Fibroblast of upper back skin (primary cell): ENCODE measurements at places on chromosomes 3 and 15.

DNA sequence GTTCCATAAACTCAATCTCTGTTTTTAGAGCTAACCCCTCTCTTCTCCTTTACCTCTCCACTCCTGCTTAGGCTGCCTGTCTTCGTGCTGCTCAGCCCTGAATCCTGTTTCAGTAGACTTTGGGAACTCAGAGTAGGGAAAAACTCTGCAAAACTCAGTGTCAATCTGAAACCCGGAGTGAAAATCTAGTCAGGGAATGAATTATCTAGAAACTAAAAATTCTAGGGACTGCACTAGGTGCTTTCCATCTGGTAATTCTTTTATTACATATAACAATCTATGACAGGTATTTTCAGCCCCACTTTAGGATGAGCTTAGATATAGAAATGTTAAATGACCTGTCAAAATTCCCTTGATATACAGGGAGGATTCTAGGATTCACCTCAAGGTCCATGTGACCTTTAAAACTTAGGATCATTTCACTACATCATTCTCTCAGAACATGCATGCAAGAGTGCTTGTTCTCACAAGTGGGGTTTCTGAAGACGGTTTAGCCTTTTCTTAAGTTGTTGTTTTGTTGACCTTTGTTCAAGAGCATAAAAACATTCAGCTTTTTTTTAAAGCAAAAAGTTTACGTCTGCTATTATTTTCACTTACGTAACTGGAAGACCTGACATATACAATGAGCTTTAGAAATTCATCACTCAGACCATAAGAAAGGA, 108.2 kb upstream of the MBNL1 start:
- DNase-seq = no peak

GRCh38 chr3:140752499-140752898, 74.6 kb downstream of the TRIM42 start:
- DNase-seq = no peak

GRCh38 chr3:38047896-38048295, 8.9 kb downstream of the DLEC1 start:
- DNase-seq = no peak

DNA sequence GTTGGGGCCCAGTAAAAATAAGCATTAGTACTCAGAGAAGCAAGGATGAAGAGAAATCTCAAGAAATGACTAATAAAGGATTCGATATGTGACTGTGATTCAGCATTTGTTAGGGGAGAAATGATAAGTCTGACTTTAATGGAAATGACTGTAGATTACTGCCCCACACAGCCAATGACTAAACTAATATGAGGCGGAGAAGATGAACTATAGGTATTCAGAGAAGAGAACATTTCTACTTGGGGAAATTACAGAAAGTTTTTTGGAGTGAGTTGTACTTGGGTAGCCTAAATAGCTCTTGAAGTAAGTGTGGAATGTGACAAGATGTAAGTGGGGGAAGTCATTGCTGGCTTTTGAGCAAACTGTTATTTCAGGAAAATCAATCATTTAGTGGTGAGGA, 380.0 kb downstream of the PDCD6IP start:
- DNase-seq = peak; percentile 91

- peak; percentile 10 for DNase-seq
Observed at GRCh38 chr3:130661140-130661891, 85.3 kb downstream of the PIK3R4 start.

GRCh38 chr15:67918205-67918861, 78.5 kb upstream of the RNU6-1 start:
- DNase-seq = no peak

DNA sequence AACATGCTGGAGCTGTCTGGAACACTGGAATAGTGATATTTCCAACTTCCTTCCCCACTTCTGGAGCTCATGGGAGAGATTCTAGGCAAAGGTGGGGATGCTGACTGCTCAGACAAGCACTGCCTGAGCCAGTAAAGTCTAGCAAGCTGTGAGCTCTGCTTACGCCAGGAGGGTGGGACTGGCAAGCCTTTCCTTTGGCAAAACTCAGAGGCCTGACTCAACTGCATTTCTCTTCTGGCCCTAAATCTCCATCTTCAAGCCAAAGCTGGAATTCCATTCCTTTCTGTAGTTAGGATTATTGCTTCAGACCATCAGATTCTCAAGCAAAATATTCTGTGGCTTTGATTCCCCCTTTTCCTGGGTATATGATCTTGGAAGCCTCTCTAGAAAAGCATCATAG, 20.3 kb upstream of the EPB42 start:
- DNase-seq = peak; percentile 61

DNA sequence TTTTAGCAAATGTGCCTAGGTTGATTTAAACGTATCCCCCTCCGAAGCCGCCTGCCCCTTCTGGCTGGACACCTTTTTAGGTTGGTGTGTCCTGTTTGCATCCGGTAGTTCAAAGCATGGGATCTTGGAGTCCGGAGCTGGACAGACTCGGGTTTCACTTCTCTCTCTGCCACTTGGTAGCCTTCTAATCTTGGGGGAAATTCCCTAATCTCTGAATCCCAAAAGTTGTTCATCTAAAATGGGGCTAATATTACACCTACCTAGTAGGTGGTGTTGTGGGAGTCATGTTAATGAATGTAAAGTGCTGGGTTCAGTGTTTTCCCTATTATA, 760 bp downstream of the FANCI start:
- no peak for DNase-seq

DNA sequence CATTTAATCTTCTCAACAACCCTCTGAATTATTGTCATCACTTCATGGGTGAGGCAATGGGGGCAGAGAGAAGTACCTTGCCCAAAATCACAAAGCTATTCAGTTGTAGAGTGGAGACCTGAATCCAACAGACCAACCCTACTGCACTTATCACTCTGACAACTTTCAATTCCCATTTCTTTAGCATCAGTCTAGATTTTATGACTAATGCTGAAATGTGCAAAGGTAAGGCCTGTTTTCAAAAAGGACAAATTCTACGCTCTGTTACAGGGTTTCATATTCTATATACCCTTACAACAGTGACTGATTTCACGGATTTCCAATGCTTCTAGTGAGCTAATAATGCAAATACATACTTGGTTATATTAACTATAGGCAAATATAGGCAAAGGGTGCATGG, 286.0 kb downstream of the ADAMTS17 start:
- DNase-seq = no peak

GRCh38 chr3:147914532-147914931, 505.4 kb downstream of the ZIC1 start:
- DNase-seq = no peak

GRCh38 chr15:95175914-95176658, 944.7 kb downstream of the MCTP2 start:
- DNase-seq = peak; percentile 46

DNA sequence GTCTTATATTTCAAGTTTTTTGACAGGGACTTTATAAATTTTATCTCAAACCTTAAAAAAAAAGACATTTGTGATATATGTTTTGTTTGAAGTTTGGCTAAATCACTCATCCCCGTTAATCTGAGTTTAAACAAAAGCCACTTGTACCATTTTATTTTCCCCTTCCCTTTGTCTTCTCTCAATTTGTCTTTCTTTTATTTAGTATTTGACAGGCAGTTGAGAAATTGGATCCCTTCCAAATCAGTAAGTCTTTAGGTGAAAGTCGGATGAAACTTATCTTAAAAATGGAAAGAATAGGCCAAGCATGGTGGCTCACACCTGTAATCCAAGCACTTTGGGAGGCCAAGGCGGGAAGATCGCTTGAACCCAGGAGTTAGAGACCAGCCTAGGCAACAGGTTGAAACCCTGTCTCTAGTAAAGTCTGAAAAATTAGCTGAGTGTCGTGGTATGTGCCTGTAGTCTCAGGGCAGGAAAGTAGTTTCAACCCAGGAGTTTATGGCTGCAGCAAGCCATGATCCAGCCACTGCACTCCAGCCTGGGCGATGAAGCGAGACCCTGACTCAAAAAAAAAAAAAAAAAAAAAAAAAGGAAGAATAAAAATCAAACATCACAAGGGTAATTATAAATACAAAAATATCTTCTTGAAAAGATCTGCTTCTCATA, 394.6 kb upstream of the TPM1 start:
- no peak for DNase-seq

DNA sequence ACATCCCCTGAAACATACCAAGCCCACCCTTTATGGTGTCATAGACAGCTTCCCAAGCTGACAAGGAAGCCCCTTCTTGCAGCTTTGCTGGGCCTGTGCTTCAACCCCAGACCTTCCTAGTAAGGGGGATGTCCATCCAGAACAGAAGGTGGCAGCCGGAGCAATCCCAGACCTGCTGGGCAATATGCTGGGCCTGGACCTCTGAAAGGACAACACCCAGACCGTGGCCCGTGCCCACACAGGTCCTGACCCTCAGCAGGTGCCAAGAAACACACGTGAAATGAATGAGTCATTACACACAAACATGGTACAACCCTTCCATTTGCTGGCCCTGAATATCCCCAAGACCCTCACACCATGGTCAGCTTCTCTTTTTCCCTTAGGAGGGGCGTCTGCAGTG, 19.8 kb upstream of the VILL start:
- no peak for DNase-seq

DNA sequence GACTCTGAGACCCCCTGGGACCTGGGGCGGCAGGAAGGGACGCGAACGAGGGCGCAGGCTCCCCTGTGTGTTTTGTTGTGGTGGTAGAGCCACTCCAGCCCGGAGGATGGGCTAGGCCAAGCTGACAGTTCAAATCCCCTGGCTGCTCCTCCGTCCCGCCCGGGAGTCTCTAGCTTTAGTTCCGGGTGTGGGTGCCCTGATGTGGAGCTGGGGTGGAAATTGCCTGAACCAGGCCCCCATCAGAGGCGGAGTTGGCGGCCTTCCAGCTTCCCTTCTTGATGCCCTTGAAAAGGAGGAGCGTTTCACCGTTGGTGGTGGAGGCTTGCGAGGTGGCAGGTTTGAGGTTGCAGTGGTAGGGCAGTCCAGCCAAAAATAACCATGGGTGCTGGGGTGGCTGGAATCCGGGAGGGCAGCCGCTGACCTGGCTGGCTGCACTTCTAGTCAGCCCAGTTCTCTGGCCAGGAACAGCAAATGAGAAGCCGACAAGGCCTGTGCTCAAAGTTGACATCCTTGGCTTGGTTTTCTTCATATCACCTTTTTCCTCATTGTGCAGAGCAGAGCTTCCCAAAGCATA, 817 bp downstream of the CLK3 start:
- peak; percentile 45 for DNase-seq

DNA sequence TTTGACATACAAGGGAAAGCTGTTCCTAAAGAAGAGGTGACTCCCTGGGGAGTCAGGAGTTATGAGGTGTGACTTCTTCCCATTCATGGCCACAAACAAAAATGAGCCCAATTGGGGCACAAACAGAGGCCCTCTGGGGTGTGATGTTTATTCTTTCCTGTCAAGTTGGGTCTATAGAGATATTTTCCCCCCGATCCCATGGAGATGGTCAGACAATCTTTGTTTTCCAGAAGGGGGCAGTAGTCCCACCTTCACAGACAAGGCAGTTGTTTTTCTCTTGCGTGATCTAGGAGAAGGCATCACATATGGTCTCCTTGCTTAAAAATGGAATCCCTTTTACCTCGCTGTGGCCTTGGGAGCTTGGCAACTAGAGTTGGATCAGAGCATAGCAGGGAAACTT, 110.3 kb downstream of the MFSD1 start:
- DNase-seq = no peak

DNA sequence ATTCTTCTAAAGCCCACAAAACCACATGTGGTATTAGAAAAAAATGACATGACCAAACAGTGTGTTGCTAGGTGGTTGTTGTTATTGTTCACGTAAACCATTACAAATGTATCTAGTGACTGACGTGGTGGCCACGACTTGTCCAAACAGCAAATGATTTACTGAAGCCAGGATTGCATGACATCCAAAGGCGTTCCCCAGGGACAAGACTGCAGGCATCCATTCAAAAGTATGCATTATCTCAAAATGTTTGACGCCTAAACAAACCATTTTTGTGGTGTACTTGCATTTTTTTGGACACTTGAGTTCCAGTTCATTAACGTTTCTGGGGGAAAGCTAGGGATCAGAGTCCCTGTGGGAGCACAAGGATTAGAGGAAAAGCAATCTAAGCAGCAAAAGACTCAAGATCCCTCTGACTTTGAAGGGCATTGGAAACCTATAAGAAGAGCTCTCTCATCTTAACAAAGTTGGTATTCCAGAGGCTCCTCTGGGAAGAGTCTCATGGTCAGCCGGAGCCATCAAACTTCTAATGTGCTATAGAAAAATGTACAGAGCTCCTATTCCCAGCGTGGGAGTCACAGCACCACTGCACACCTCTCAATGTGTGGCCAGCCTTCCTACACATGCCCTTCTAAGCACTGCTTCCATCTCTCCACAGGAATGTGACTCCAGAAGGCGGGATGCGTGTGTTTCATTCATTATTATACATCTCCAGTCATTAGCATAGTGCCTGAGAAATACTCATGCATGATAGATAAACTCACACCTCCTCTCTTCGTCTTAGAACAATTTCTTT, 62.9 kb downstream of the FBN1 start:
- DNase-seq = peak; percentile 96

DNA sequence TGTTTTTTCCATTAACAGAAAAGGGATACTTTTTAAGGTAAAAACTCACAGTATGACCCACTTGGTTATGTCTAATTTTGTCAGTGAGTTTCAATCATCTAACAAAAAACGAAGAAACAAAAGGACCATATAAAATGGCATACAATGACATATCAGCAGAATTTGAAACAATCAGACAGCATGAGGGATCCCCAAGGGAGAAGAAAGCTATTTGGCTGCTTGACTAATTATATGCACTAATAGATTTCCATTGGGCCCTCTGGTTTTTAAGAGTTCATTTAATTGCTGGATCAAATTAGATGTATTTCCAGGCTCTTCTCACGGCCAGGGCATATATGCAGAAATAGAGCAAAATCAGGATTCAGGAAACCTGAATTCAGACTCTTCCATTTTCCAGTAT, 376.4 kb upstream of the GBE1 start:
- no peak for DNase-seq

DNA sequence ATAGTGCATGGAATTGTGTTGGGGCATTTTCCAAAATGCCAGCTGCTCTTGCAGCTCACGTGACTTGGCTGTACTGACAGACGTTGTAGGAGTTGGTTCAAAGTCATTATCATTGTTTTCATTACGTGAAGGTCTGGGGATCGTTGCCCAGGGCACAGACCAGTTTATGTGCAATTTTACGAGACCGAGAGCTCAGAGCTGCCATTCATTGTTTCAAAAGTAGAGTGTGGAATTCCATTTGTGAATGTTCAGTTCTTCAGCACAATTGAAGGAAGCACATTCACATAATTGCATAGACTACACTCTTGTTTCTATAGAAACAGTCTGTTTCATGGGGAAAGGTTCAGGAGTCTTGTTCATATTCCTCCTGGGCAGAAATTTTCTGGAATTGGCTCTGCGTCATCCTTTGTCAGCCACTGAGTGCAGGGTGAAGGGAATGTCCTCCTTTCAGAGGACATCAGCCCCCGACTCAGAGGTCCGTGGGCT, 54.5 kb downstream of the GABRG3 start:
- DNase-seq = no peak

- no peak for DNase-seq
Observed at GRCh38 chr15:81111018-81111417, 23.1 kb upstream of the CFAP161 start.

GRCh38 chr3:86800116-86800515, 190.8 kb downstream of the VGLL3 start:
- DNase-seq = peak; percentile 70
